Left ventricle myocardium superior (tissue), 1 donor: ENCODE measurements at places on chromosomes 6 and 20.

- no peak for DNase-seq
Measured at GRCh38 chr6:38495922-38496635, 143.7 kb downstream of the BTBD9 start.

- DNase-seq = no peak
Measured at GRCh38 chr6:160274871-160275510, 16.4 kb upstream of the SLC22A2 start.

DNA sequence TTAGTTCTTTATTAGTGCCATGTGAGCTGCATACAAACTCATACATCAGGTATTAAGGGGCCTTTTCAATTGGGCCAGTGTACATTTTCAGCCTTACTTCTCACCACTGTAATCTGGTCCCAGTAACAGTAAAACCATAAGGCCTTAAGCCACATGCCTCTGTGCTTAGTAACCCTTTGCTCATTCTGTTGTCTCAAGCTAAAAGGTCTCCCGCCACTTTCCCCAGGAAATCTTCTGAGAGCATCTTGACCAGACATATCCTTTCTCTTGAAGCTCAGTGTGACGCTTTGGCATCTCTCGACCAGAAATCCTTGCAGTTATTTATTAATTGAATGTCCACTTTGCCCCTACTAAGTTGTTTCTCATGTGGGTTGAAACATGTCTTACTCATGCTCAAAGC lies 68.0 kb downstream of the CYP39A1 start:
- no peak for DNase-seq

DNA sequence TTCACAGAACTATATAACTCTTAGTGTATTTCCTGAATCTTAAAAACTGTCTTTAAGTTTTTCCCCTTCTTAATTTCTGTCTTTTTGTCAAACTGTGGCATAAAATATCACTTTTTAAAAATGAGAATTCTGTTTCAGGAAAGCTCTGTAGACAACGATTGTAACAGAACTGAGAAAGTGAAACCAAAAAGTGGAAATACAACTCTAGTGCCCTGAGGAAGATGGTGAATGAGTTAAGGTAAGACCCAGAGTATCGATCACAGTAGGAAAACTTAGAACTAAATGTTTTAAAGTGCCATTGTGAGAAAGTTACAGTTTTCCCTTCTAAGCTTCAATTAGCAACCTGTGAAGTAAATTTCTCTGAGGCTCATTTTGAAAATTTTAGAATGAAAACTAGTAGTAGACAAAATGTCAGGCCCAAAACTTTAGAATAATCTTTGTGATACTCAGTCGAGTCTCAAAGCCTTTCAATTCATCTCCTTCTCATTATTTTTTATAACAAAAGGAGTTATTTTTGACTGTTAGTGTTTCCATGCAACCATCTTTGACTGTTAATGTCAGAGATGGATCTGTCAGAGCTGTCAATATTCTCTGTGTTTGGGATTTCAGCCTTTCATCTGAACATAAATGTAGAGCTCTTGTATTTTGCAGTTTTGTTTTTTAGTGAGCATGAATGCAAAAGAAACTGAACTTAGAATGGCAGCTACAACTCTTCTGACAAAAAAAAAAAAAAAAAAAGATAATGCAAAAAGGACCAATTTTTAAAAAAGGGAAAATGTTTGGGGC lies 19.0 kb upstream of the TRDN start:
- no peak for DNase-seq

GRCh38 chr6:89290401-89291155 lies 24.5 kb downstream of the GABRR2 start:
- DNase-seq = no peak

DNA sequence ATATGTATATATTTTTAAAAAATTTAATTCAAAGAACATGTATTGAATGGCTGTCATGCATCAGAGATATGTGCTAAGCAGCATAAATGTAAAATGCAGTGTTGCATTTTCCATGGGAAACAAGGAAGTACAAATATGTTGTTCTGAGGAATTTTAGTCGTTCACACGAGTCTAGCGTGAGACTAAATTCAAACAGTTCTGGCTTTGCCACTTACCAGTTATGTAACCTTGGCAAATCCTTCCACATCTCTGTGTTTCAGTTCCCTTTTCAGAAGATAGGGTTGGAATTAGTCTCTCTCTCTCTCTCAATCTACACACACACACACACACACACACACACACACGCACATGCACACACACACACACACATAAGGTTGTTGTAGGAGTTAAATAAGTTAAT lies 305.4 kb downstream of the UTRN start:
- no peak for DNase-seq

- DNase-seq = no peak
Measured at GRCh38 chr6:136893187-136893586, 28.9 kb upstream of the SLC35D3 start.

DNA sequence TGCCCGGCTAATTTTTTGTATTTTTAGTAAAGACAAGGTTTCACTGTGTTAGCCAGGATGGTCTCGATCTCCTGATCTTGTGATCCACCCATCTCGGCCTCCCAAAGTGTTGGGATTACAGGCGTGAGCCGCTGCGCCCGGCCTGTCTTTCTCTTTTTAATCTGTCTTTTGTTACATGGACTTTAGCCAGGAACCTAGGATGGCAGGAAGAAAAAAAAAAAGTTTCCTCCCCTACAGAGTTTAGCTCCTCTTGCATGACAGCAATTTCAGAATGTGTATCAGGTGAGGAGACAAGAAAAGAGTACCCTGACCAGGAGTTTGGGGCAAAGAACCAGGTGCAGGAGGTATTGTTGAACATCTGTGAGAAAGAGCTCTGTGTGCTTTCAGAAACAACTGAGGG lies 21.4 kb upstream of the TXLNB start:
- DNase-seq = no peak

- no peak for DNase-seq
Measured at GRCh38 chr20:2967841-2968240, 75.6 kb upstream of the GNRH2 start.

DNA sequence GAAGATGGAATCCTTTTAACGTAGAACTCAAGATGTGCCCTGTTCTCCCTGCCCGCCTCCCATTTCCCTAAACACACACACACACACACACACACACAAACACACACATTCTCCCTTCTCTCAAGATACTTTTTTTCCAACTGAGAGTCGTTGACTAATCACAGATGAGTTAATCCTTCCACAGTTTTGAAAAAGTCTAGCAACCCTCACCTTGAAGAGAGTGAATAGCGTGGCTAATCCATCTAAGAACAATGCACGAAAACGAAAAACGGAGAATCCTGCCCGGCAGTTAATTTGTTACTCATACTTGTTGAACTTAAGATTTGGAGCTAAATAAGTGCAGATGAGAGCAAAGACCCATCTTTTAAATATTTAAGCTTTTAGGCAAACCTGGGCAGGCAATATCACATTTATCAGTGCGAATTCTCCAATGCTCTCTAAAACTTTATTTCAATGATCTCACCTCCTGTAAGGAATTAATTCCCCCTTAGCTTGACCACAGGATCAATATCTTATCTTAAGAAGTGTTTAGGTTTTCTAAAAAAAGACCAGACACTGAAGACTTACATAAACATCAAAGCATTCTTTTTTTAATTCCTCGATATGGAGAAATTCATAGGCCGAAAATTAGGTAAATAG lies 1.1 kb downstream of the AGPAT4 start:
- DNase-seq = no peak

DNA sequence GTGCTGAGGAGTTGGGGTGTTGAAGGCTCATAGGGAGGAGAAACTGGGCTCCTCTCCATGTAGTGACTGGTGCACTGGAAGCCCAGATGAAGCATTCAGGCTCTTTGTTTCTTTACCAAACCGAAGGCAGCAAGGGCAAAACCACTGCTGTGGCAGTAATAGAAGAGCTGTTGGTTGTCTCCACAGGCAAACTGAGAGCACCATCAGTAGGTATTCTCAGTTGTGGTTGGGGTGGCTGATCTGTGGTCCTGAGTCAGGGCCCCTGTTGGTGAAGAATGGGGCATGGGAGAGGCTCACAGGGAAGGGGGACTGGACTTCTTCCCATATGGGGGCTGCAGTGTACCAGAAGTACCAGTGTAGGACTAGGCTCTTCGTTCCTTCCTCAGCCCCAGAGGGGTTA lies 460.2 kb upstream of the IMPG1 start:
- DNase-seq = no peak

GRCh38 chr6:36642913-36643817 lies 35.3 kb upstream of the CDKN1A start:
- peak; percentile 91 for DNase-seq

- no peak for DNase-seq
Measured at GRCh38 chr20:1632178-1632577, 12.4 kb upstream of the SIRPB1 start.

- no peak for DNase-seq
Measured at GRCh38 chr20:50980851-50981713, 22.5 kb downstream of the MOCS3 start.

GRCh38 chr6:39203436-39204159 lies 25.7 kb downstream of the KCNK5 start:
- no peak for DNase-seq

DNA sequence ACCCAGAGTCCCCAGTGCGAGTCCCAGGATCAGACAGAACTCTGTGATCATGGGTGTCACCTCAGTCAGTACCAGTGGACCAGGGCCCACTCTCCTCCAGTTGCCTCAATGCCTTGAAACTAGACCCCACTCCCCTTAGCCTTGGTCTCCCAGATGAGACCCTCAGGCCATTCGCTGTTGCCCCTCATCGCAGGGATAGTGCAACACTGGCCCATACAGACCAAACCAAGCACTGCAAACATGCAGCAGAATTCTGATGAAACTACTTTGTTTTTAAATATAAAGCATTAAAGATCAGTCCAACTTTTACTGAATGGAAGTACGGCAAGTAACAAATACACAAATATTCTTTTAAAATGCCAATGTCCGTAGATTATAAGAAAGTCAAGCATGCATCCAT lies 101.2 kb upstream of the NT5E start:
- no peak for DNase-seq

DNA sequence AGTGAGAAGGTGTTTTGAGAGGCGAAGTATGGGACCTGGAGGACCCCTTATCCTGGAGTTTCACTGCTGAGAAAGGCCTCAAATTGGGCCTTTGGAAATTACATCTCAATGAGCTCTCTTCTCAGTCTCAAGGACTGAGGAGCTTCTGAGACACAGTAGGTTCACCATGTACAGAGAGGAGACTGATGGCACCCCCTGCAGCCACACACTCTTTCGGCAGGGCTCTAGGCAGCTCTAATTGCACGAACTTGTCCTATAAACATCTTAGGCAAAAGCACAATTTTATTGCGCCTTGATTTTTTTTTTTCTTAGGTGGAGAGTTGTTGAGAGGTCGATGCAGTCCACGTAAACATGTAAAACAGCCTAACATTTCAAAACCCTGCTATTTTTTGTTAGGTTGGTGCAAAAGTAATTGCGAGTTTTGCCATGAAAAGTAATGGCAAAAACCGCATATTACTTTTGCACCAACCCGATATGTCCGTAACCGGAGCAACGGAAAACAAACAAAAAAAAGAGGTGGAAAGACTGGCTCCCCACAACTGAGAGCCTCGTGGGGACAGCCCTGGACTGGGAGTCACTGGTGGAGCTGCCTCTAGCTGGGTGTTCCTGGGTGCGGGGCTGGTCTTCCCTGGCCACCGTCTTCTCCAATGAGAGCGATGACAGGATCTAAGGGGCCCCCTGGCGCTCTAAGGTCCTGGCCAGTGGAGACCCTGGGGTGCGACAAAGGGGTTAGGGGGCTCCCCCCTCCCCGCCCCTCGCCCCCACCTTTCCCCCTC lies 84.0 kb upstream of the EYA2 start:
- DNase-seq = no peak

GRCh38 chr6:158561321-158561884 lies 1.5 kb downstream of the TMEM181 start:
- DNase-seq = no peak

GRCh38 chr20:35953387-35954199 lies 709 bp downstream of the SCAND1 start:
- DNase-seq = peak; percentile 63

- peak; percentile 52 for DNase-seq
Measured at GRCh38 chr6:45423111-45423823, 45.5 kb upstream of the SUPT3H start.

DNA sequence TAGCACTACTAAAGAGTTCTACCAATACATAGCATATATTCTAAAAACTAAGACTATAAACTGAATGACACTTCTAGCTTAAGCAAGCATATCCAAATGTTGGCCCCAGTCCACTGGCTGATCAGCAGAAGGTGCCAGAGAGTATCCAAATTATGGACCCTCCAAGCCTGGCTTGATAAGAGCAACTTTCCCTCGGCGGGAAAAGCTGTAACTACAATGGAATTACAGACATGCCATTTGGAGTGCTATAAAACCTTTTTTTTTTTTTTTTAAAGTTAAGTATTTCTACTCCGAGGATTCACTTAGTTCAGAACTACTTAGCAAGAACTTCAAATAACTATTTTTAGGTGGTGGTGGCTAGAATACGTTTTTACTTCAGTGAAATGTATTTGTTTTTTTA lies 94.6 kb downstream of the EPB41L2 start:
- no peak for DNase-seq

GRCh38 chr20:32737371-32738223 lies 5.7 kb downstream of the COMMD7 start:
- no peak for DNase-seq

DNA sequence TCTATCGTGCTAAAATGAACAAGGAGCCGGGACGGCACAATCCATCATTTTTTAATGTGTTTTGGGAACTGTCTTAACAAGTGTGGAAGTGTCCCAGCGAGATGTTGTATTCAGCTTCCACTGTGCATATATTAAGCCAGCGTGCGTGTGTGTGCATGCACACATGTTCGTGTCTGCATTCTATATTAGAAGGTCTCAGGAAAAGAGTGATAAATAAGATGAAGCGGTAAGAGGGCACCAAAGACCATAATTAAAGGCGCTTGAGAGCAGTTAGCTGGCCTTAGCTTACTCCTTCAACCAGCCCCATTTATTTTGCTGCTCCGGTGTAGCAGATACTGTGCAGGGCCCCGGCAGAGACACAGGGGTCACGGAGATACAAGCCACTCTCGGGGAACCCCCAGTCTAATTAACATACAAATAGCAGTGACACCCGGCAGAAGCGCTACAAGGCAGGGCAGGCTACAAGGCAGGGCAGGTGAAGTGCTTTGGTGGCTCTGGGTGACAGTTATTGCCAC lies 206.5 kb upstream of the RREB1 start:
- DNase-seq = no peak
